SW 1271 (cell line): ENCODE measurements at places on chromosomes 6 and 20.

GRCh38 chr6:44226368-44227147 lies 3.2 kb downstream of the SLC29A1 start:
- DNase-seq, result no peak

DNA sequence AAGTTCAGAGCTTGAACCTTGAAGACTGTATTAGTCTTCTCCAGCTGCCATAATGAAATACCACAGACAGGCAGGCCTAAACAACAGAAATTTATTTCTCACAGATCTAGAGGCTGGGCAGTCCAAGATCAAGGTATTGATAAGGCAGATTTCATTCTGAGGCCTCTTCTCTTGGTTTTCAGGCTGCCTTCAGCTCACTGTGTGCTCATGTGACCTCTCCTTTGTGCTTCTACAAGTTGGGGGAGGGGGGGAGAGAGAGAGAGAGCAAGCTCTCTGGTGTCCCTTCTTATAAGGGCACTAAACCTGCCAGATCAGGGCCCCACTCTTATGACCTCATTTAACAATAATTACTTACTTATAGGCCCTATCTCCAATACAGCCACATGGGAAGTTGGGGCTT lies 102.6 kb upstream of the RSPO3 start:
- DNase-seq, result no peak

- no peak for DNase-seq
These were observed 157.2 kb downstream of the ZDHHC14 start for GRCh38 chr6:157538168-157538567.

DNA sequence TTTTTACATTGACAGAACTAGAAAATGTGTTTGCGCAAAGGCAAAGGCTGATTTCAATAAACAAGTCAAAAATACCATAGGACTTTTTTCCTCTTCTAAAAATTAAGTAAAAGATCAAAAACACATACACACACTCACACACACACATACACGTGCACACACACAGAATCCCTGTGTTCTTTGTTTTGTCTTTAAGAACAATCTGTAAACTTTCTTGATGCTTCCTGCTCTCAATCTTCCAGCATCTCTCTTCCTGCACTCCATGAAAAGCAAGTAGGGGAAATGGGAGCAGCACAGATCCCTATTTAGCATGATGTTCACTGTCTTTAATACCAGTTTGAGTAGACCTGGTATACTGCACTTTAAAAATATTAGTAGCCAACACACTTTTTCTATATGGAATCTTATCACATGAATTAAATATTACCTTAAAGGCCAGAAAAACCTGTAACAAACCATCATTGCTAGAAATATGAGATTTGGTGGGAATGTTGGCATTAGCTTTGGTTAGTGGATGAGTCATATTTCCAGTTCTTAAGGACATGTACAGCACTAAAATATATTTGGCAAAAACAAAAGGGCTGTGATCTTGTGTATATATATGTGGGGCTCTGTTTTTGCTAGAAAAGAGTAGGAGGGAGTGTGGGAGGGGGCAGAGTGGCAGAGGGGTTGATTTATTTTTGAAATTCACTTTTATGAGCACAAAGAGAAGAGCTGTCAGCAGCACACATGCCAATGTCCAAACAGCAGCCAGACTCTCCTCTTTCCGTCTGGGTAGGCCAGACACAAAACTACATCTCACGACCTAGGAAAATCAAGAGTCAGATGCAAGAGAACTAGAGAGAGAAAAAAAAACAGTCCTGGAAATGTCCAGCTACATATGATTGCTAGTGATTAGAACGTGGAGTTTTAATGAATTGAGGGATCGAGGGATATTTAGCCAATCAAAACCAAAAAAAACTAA lies 4.6 kb downstream of the PTPRK start:
- DNase-seq, result no peak

- no peak for DNase-seq
These were observed 137.2 kb downstream of the B3GAT2 start for GRCh38 chr6:70819646-70820045.

DNA sequence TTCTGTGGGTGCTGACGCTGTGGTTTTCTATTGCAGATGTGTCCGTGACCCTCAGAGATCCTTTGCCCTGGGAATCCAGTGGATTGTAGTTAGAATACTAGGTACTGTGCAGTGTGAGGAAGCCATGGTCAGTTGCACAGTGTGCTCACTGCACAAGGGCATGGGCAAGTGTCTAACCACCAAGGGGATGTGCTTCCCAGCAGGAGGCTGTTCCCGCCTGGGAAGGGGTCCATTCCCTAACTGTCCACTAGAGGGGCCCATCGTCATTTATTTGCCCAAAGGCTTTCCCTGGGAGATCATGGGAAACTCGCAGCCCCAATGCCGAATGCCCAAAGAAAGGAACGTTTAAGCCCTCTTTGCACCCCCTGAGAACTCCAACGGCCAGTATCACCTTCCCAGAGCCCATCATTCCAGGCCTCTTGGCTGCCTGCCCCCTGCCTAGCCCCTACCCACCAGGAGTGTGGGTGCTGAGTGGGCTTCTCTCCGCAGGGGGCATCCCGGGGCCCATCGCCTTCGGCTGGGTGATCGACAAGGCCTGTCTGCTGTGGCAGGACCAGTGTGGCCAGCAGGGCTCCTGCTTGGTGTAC lies 26.2 kb downstream of the SLCO4A1 start:
- peak; percentile 77 for DNase-seq

DNA sequence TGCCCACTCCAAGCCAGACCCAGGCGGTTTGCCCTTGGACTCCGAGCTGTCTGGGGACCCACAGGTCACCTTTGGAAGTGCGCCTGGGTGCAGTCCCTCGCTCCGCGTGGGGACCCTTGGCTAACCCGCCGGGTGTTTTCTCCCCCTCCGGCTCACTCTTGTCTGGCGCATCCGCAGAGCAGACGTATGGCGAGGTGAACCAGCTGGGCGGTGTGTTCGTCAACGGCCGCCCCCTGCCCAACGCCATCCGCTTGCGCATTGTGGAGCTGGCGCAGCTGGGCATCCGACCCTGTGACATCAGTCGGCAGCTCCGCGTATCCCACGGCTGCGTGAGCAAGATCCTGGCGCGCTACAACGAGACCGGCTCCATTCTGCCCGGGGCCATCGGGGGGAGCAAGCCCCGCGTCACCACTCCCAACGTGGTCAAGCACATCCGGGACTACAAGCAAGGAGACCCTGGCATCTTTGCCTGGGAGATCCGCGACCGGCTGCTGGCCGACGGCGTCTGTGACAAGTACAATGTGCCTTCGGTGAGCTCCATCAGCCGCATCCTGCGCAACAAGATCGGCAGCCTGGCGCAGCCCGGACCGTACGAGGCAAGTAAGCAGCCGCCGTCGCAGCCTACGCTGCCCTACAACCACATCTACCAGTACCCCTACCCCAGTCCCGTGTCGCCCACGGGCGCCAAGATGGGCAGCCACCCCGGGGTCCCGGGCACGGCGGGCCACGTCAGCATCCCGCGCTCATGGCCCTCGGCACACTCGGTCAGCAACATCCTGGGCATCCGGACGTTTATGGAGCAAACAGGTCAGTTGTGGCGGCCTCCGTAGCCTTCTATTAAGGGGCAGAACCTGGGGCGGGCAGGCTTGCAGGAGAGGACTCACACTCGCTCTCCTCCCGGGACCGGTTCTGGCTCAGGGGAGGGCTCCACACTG lies 1.1 kb downstream of the PAX1 start:
- no peak for DNase-seq

DNA sequence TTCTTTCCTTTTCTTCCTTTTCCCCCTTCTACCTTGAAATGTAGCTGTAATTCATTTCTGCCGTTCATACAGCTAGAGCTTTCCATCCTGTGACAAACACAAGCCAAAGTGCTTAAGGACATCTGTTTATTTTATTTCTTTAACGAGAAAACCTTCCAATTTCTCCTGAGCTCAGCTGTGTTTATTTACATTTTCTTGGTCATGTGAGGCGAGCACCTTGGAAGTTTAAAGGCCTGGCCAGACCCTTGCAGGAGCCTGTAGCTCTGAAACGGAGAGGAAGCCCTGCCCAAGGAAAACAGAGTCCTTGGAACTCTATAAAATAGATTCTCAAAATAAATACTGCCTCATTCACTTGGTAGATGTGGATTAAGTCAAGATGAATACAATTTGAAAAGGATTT lies 223.1 kb downstream of the EYA2 start:
- DNase-seq, result no peak

DNA sequence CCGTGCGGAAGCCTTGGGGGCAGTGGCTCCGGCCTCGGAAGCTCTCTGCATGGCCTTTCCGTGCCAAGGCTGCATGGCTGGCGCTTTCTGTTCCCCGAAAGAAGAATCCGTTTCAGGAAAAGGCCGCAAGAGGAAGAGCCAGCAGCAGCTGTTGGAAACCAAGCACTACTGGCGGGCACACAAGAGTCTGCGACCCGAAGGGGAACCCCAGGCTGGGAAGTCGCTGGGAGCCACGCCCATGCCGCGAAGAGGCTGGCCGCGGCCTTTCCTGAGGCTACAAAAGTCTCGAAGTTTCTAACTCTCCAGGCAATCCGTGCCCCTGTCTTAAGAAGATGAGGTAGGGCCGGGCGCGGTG lies at the start of gene CGAS:
Gene CGAS (minus strand): TSS at position 191 of the 355 bp plus-strand sequence. CDS start 116 bp downstream, at position 75.
- peak; percentile 58 for DNase-seq

DNA sequence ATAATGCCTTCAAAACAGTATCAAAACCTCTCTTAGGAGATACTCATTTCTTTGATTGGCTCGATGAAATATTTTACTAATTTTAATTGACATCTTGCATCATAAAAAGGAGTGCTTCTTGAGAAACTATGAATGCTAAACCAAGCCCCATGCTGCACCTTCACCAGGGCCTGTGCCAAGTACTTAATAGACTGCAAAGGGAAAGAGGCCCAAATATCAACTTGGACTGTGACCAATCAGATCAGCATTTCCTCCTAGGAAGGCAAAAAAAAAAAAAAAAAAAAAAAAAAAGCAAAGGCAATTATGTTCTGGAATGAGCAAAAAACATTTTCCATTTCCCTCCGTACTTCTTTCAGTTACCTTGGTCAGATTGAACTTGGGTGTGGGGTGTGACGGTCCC lies 253.0 kb upstream of the SOX4 start:
- no peak for DNase-seq

- no peak for DNase-seq
These were observed 177.6 kb downstream of the UST start for GRCh38 chr6:148924226-148925012.

DNA sequence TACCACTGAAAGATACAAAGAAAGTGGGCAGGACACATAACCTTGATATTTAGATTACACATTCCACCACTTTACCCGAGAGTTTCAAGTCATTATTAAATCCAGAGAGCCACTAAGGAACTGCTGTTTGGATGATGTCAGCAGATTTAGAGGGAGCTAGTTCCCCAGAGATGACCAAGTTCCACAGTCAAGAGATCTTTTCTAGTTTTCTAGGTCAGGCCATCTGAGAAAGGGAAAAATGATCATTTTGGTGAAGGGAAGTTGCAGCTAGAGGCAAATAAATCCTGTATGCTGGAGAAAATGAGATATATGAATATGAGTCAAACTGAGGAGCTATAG lies 147.8 kb downstream of the HS3ST5 start:
- DNase-seq, result no peak

DNA sequence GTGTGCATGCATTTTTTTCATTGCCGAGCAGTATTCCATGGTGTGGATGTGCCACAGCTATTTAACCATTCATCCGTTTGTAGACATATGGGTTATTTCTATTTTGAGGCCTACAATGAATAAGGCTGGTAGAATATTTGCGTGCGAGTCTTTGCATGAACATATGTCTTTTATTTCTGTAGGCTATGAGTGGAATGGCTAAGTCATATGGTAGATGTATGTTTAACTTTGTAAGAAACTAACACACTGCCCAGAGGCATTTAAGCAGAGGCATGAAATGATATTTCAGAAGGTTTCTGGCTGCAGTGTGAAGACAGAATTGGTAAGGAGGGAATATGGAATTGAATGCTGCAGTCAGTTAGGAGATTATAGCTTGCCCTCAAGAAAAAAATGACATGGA lies 457.4 kb upstream of the CDH4 start:
- DNase-seq, result no peak

GRCh38 chr6:15344192-15344519 lies 98.3 kb downstream of the JARID2 start:
- no peak for DNase-seq

GRCh38 chr6:133132466-133132971 lies 108.6 kb upstream of the EYA4 start:
- DNase-seq, result no peak

GRCh38 chr6:159307246-159307790 lies 138.1 kb downstream of the FNDC1 start:
- no peak for DNase-seq

GRCh38 chr6:28474441-28475219 lies 31.3 kb upstream of the ZSCAN23 start:
- peak; percentile 89 for DNase-seq

DNA sequence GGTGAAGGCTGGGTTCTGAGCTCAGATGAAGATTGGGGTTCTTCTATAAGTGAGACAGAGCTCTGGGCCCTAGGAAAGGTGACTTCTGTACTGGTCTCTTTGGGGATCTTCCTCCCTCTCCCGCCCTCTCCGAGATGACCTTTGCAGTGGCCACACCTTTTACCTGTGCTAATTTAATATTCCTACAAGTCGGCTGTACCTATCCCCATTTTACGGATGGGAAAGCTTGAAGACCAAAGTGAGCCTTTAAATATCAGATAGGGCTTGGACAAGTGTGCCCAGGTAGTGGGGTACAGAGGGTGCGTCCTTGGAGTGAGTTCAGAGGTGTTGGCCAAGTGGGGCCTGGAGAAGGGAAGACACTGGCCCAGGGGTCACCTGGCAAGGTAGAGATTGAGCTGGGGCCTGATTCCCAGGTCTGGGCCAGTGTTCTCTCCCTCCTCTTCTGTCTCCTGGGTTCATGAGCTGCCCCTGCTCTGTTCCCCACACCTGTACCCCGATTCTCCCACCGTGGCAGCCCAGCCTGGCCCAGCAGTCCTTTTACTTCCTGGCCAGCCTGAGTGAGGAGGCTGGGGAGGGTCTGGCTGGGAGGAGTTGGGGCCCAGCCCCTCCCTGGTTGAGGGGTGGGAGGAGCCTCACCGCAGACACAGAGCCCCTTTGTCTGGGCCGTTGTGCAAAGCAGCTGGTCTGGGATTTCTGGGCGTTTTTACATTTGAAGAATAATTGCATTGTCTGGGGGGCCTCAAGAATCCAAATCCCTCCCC lies 152.1 kb upstream of the RNF24 start:
- no peak for DNase-seq

DNA sequence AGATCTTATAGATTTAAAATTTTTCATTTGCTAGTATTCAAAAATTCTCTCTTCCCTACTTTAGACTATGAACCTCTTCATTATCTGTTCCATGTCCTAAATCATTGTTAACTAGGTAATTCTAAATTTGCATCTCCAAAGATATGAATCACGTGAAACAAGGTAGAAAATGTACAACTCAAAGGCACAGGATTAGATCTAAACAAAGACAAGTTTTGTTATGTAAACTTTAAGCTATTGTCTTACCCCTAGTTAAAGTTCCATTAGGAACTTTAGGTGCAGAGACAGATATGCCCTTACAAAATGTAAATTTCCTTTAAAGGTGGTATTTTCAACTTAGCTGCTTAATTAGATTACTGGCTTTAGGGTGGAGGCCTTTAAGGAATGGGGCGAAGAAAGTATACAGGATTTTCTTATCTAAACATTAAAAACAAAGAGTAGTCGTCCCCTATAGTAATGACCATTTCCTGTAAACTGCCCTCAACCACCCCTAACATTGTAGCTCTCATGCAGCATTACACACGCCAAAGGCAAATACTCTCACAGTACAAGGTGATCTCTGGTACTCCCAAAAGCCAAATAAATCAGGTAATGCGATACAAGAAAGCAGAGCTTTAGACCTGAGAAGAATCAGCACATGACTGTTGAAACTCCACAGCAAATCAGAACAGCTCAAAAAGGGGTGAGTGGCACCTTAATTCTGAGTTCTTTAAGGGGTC lies 57.4 kb upstream of the MRAP2 start:
- no peak for DNase-seq

- DNase-seq, result no peak
These were observed 19.1 kb downstream of the MDFI start for GRCh38 chr6:41657131-41658094.

GRCh38 chr20:56465997-56466396 lies 2.4 kb upstream of the RTF2 start:
- DNase-seq, result no peak
